Skeletal muscle cell (primary cell): ENCODE measurements at places on chromosomes 3 and 15.
A peak's percentile ranks its signal among the peaks of the same experiment; 100 is the strongest.

DNA sequence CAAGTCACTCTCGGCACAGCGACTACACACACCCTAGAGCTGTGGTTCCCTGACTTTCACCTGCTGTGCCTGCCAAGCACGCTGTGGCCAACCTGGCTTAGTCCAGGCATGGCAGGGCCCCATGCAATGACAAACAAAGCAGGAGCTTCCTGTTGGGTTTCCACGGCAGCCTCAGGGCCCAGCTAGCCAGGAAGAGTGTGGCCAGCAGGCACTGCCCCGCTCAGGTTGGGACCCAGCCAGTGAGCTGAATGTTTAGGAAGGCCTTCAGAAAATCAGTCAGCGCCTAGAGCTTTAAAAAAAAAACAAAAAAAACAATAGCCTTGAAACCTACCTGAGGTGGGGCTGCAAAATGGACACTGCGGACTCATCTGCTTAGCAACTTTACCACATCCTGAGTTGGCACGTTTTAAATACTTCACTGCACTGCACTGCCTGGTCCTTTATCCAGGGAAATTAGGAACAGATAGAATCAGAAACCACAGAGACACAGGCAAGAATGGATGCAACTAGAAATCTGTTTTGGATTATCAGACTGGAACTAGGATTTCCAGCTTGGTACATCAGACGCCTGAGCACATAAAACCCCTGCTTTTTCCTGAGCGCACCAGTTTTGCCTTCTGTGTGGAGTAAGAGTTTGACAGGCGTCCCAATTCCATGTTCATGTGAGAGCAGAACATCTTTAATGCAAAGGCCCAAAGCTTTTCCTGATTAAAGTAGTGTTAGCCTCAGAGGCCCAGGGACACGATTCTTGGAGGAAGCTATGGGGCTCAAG, 36.2 kb upstream of the LDHAL6B start:
- no peak for DNase-seq

GRCh38 chr3:126773167-126773566, 69.1 kb downstream of the CHCHD6 start:
- DNase-seq = no peak

GRCh38 chr3:59759298-59760031, 709.6 kb upstream of the CFAP20DC start:
- DNase-seq = no peak

DNA sequence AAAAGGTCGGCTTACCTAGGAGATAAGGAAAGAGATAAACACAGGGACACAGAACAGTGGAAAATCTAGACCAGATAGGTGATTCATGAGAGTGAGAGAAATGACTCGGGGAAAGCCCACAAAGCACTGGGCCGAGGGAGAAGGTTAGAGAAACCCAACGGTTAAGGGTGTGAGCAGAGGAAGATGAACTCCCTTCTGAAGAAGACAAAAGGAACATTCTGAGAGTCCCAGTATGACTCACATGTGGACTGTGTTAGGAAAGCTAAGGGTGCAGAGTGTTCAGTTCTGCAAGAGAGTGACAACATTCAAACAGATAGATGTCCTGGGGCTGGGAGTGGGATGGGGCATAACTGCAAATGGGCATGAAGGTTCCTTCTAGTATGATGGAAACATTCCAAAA, 83.0 kb downstream of the CNTN3 start:
- peak; percentile 42 for DNase-seq

DNA sequence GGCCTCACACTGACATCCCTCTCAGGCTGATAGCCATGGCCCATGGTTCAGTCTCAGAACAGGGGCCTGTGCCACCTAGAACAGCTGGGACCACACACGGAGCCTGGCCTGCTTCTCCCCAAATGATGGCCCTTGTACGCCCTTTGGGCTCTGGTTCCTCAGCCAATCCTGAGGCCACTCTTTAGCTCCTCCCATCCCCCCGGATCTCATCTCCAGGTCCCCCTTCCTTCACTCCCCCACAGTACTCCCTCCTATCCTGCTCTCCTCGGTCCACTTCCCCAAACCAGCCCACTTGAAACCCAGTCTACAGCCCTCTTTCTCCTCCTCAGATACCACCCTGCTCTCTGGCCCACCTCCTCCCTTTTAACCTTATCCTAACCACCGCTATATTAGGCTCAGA, 17.8 kb upstream of the ZFYVE19 start:
- no peak for DNase-seq

DNA sequence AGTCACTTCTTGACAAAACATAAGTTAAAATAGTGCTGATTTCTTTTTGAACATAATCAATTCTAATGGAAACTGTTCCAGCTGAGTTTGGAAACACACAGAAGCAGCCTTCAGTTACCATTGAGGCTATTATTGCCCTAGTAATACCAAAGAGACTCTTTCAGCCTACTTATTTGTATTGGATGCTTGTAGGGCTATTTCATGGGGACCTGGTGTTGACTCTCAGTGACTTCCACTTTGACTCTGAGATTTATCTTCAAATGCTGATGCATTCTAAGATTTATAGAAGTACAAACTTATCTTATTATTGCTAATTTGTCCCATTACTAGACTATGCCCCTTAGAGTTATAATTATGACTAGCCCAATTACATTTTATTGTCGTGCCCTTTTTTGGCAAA, 67.4 kb downstream of the CMSS1 start:
- DNase-seq = no peak

- no peak for DNase-seq
Observed at GRCh38 chr15:59896663-59897074, 107.4 kb upstream of the FOXB1 start.

DNA sequence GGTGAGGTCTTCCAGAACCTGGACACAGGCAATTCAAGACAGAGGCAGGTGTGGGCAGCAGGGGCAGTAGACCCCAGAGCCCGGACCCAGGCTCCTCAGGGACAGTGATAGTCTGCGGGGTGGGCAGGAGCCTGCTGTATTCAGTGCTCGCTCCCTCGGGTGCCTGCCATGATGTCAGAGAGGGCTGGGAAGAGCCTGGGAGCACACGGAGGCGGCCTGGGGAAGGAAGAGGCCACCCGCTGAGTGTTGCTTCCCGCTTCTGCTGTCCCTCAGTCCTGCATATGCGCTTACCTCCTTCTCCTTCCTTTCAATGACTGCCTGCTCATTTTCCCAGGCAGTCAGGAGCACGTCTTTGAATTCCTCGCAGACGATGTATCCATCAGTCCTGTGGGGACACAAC, 22.8 kb downstream of the TMEM43 start:
- no peak for DNase-seq

- DNase-seq = no peak
Observed at GRCh38 chr3:111923095-111923771, 55.6 kb upstream of the ABHD10 start.

- DNase-seq = no peak
Observed at GRCh38 chr3:112793326-112794081, 53.2 kb downstream of the CD200R1L start.

- no peak for DNase-seq
Observed at GRCh38 chr3:136351905-136352304, 101.8 kb downstream of the PCCB start.

DNA sequence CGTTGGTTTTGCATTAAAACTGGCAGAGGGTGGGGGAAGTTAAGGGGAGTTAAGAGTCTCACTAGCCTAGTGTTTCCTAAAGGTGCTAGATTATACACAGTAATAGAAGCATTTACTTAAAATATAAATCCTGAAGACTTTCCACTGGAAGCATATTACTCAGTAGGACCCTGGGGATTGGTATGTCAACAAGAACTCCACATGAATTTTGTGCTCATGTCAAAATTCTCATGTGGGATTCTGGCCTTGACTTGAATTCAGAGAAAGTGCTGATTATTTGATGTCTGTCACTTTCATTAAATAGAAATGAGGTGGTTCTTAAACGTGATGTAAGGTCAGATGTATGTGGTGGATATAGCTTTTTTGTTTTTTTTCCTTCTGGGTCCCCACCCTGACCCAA, 997.2 kb downstream of the TUSC7 start:
- peak; percentile 31 for DNase-seq

GRCh38 chr15:68341760-68342725, 64.5 kb downstream of the FEM1B start:
- peak; percentile 83 for DNase-seq

GRCh38 chr15:78224023-78224411, 10.3 kb downstream of the ACSBG1 start:
- DNase-seq = no peak

GRCh38 chr3:150069633-150070032, 98.9 kb upstream of the PFN2 start:
- no peak for DNase-seq

GRCh38 chr15:75065467-75065850, 42.1 kb downstream of the PPCDC start:
- DNase-seq = no peak

GRCh38 chr3:186852994-186853393, 10.5 kb downstream of the ADIPOQ start:
- DNase-seq = no peak

DNA sequence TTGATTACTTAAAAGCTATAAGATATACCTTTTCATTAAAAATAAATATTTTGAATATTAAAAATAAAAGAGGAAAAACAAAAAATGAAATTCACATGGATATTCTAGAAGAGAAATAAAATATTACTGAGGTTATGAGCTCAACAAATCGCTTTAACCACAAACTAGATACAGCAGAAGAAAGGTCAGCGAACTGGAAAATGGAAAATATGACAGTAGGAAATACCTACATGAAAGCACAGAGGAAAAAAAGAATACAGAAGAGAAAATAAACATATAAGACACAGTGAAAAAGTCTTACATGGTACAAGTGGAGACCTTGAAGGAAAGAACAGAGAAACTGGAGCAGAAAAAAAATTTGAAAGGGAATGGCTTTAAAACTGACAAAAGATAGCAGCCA, 33.2 kb downstream of the SCAPER start:
- no peak for DNase-seq

GRCh38 chr3:89571298-89571697, 463.9 kb downstream of the EPHA3 start:
- no peak for DNase-seq

GRCh38 chr15:66586155-66586976, 20.6 kb upstream of the LCTL start:
- DNase-seq = no peak

- no peak for DNase-seq
Observed at GRCh38 chr3:134609821-134610431, 40.9 kb downstream of the KY start.

- peak; percentile 72 for DNase-seq
Observed at GRCh38 chr15:92801774-92802464, 98.2 kb upstream of the CHD2 start.

- DNase-seq = no peak
Observed at GRCh38 chr3:56693750-56694149, 10.7 kb upstream of the TASOR start.

- DNase-seq = no peak
Observed at GRCh38 chr3:186530415-186530814, 13.8 kb downstream of the CRYGS start.

- no peak for DNase-seq
Observed at GRCh38 chr3:97896547-97896946, 74.7 kb downstream of the CRYBG3 start.

- no peak for DNase-seq
Observed at GRCh38 chr3:155367506-155367905, 74.0 kb upstream of the STRIT1 start.

DNA sequence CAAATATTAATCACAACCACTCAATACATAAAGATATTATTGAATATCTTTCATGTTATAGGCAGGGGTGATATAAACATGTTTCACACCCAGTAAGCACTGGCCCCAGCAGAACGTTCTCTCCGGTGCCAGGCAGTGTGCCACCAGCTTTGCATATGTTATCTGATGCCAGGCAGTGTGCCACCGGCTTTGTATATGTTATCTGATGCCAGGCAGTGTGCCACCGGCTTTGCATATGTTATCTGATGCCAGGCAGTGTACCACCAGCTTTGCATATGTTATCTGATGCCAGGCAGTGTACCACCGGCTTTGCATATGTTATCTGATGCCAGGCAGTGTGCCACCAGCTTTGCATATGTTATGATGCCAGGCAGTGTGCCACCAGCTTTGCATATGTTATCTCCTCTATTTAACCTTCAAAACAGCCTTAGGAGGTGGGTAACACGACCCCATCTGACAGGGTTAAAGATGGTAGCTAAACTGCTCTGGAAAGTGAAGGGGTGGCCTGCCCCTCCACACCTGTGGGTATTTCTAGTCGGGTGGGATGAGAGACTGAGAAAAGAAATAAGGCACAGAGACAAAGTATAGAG, 6.9 kb downstream of the MUC20 start:
- DNase-seq = no peak

- no peak for DNase-seq
Observed at GRCh38 chr3:152019508-152019907, 146.1 kb downstream of the SUCNR1 start.

DNA sequence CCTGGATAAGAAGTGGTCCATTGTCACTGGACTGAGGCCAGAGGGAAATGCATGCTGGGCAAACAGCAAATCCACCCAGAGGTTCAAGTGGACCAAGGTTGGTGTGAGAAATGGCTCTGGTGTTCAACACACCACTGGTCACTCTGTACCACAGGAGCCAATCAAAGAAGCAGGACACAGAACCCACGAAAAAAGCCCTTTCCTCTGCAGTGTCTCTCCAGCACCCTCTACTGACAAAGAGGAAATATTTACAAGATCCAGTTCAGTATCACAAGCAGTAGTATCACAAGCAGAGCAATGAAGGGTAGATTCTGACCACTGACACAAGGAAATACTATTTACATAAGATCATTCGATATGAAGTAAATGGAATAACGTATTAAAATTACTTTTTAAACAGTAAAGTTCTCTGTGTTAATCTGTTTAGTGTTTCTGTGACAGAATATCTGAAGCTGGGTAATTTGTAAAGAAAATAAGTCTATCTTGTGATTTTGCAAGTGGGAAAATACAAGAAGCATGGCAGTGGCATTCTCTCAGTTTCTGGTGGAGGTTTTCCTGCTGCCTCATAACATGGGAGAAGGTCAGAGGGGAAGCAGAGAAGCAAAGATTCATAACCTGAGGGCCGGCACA, 390.7 kb downstream of the EFHB start:
- no peak for DNase-seq

GRCh38 chr3:152352554-152352953, 83.8 kb downstream of the MBNL1 start:
- no peak for DNase-seq

DNA sequence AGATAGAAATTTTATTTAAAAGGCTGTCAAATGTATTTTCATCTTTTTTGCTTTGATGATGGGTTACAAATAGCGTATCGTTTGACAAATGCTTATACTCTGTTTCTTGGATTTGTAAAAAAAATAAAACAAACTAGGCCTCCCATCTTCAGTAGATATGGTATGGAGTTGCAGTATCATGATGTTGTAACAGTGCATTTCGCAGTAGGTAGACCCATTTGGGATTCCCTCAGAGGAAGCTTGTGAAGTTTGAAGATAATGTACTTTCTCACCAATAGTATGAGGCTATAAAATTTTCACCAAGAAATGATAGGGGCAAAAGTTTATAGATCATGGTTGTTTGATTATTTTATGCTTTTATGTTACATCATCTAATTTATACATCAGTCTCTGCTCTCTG, 10.8 kb downstream of the MBNL1 start:
- DNase-seq = no peak

DNA sequence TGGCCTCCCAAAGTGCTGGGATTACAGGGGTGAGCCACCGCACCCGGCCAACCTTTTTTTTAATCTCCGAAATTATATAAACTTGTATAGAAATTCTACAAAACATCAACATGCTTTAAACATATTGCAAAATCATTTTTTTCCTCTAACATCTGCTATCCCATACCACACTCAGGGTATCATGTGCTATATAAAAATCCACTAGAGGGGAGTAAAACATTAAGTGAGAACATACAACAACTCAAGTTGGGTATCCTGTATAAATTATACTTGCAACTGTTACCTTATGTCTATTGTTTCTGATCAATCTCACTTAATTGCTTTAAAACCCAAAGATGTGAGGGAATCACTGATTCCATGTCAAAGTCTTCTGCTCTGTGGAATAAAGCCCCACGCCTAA, 71.9 kb upstream of the FBN1 start:
- no peak for DNase-seq

- no peak for DNase-seq
Observed at GRCh38 chr3:142224482-142225072, 808 bp downstream of the GK5 start.
